ENCODE measurements at places on chromosomes 12 and 14.

GRCh38 chr14:44113769-44114730 lies 393.0 kb downstream of the FSCB start:
- DNase-seq: no peak

GRCh38 chr14:64421166-64421565 lies 33.0 kb downstream of the MTHFD1 start:
- DNase-seq: no peak

- peak; percentile 29 for DNase-seq
Observed at GRCh38 chr14:101876555-101876938, 87.8 kb upstream of the DYNC1H1 start.

- no peak for DNase-seq
Observed at GRCh38 chr12:38744041-38744440, 161.3 kb downstream of the CPNE8 start.

GRCh38 chr14:75140620-75141019 lies 13.8 kb upstream of the NEK9 start:
- DNase-seq: no peak

DNA sequence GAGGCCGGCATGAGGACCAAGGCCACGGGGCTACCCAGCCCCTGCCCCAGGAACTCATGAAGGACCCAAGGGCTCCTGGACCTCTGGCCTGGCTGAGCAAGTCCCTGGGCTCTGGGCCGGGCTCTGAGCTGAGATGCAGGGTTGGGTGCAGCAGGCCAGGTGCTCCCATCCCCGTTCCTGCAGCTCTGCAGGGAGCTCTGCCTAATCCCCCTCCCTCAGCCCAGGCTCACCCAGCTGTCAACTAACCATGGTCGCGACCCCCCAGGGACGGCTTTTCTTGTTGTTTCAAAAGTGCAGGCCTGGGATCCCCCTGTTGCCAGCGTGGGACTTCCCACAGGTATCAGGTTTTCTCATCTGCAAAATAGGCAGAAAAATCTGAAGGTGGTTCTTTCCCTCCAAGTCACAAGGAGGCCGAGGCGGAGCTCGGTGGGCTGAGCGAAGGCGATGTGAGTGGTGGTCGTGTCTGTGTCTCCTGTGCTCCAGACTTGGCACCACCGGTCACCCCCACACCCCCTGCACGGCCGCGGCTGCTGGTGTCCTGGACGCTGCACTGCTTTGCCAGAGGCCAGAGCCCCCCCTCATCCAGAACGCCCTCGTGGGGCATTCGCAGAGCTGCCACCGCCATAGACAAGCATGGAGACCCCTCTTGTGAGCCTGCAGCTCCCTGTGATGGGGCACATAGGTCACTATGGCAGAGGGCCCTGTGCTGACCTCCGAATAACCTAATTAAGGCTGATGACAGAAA lies 22.5 kb upstream of the GALNT9 start:
- no peak for DNase-seq

- no peak for DNase-seq
Observed at GRCh38 chr12:54030442-54030801, 2.2 kb downstream of the HOXC6 start.

- no peak for DNase-seq
Observed at GRCh38 chr14:60003991-60004390, 84.0 kb downstream of the LRRC9 start.

DNA sequence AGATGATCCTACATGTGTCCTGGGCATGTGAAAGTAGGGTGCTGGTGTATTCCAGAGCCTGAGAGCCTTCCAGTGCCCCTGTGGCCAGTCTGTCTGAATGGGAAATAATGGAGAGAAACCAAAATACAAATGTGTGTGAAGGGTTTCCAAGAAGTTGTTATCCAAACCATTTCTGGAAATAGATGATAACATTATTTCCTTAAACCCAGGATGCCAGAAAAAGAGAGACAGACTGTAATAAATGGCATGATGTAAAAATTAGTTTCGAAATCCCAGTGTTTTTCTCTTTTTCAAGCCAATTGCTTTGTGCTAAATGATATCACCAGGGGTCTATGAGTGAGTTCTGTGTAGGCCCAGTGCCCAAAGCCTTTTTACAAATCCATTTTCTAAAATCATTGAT lies 175.3 kb downstream of the PHLDA1 start:
- no peak for DNase-seq

- no peak for DNase-seq
Observed at GRCh38 chr12:104741077-104741476, 217.0 kb downstream of the SLC41A2 start.

- no peak for DNase-seq
Observed at GRCh38 chr12:24760162-24760561, 188.7 kb downstream of the BCAT1 start.

DNA sequence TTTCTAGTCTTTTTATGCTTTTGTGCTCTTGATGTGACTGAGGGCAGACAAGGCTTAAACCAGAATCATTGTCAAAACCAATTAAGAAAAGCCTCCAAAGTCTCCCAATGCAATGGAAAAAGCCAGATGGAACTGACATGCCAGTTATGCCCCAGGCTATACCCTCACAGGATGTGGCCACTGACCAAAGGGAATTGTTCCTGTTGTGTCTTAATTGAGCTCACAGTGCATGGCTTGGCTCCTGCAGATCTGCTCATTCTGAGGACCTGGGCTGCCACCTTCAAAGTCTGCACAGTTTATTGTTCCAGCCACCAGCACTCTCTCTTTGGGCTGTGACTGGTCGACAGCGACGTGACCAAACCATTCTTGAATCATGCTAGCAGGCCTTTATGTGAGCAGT lies 17.1 kb upstream of the BICD1 start:
- no peak for DNase-seq
